ENCODE measurements at places on chromosomes 2 and 18. TPM values are rescaled to one million over a fixed set of nuclear protein-coding genes. Genes with fewer than 3 reads are reported as not detected.

GRCh38 chr2:205714058-205714776, 31.9 kb downstream of the NRP2 start:
- no peak overlapping the region for H3K27ac ChIP-seq
- peaks cover 3% of the 10 kb centered on the region for H3K27me3 ChIP-seq
- H3K4me3 ChIP-seq = no peak overlapping the region
- DNase-seq = peak; percentile 28
- no peaks in the 10 kb centered on the region for H3K36me3 ChIP-seq
- H3K4me1 ChIP-seq = peaks cover 6% of the 10 kb centered on the region

- no peaks in the 10 kb centered on the region for H3K36me3 ChIP-seq
- no peak overlapping the region for H3K4me3 ChIP-seq
- DNase-seq = no peak
- H3K27ac ChIP-seq = no peak overlapping the region
- H3K27me3 ChIP-seq = no peaks in the 10 kb centered on the region
These were observed 175.3 kb upstream of the TCF4 start for GRCh38 chr18:55763298-55763697.

DNA sequence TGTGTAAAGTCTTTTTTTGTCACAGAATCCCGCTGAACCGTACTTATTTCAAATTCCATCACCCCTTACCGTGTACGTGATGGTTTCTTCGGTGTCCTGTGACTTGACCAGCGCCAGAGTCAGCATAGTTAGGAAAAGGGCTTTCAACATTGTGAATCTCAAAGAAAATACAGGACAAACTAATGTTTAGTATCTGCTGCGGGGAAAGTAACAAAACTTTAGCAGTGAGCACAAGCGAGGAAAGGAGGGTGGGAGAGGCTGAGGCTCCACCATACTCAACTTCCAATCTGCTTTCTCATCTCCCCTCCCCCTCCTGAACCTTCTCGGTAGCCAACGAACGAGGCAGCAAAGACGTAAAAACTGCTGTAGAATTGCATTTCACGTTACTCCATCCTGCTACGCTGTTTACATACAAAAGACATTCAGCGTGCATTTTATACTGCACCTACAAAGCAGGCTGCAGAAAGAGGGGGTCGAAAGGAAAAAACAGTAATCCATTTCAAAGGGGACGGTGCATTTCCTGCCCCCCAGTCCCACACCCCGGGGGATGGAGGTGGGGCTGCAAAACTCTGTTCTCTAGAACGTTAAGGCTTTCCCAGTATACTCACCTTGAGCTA, 1.2 kb downstream of the EFEMP1 start:
- H3K27me3 ChIP-seq = peaks cover 38% of the 10 kb centered on the region
- no peaks in the 10 kb centered on the region for H3K36me3 ChIP-seq
- H3K4me3 ChIP-seq = no peak overlapping the region
- DNase-seq = no peak
- peaks cover 5% of the 10 kb centered on the region for H3K4me1 ChIP-seq

DNA sequence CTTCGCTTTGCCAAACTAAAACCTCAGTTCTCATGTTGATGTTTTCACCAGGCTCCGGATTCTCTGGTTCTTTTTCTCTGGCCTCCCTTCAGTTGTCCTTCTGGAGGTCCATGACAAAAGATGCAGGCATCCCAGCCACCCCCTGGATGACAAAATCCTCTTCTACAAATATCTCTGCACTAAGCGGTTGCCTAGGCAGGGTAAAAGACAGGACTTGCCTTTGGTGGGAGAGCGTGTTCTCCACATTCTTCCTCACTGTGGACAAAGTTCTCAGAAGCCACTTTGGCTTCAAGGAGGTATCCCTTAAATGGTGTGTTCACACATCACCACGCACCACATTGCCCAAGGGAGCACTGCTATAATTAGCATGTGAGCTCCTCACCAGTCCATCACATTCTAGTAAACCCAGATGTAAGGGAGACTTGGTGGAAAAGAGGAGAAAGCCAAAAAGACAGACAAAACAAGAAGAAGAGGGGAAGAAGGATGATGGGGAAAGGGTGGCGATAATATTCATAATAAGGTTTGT, 23.6 kb upstream of the MRPL33 start:
- no peak overlapping the region for H3K4me3 ChIP-seq
- H3K27ac ChIP-seq = no peak overlapping the region
- no peak for DNase-seq
- no peaks in the 10 kb centered on the region for H3K4me1 ChIP-seq
- H3K27me3 ChIP-seq = peaks cover 11% of the 10 kb centered on the region
- no peaks in the 10 kb centered on the region for H3K36me3 ChIP-seq

DNA sequence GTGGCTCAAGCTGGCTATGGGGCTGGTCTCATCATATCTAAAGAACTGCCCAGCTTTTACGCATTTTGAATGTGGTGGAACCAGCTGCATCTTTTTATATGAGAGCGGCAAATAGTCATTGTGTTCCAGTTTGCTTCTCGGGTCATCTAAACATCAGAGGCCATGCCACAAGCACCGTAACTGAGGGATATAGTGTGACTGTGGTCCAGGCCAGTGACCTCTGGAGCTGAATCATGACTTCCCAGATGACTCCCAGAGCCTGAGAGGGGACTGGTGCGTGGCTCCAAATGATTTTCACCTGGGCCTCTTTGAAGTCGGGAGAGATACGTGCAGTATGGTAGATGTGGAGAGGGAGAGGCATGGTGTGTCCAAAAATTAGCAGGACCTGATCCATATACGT, 271.0 kb downstream of the NEDD4L start:
- H3K4me1 ChIP-seq = peaks cover 53% of the 10 kb centered on the region
- H3K36me3 ChIP-seq = no peaks in the 10 kb centered on the region
- no peak for DNase-seq
- no peak overlapping the region for H3K27ac ChIP-seq
- H3K27me3 ChIP-seq = no peaks in the 10 kb centered on the region

GRCh38 chr2:204110338-204110741, 173.8 kb downstream of the ICOS start:
- H3K36me3 ChIP-seq = no peaks in the 10 kb centered on the region
- peak; percentile 85 for DNase-seq
- H3K27ac ChIP-seq = peak overlapping the region; percentile 96
- H3K27me3 ChIP-seq = peaks cover 2% of the 10 kb centered on the region

DNA sequence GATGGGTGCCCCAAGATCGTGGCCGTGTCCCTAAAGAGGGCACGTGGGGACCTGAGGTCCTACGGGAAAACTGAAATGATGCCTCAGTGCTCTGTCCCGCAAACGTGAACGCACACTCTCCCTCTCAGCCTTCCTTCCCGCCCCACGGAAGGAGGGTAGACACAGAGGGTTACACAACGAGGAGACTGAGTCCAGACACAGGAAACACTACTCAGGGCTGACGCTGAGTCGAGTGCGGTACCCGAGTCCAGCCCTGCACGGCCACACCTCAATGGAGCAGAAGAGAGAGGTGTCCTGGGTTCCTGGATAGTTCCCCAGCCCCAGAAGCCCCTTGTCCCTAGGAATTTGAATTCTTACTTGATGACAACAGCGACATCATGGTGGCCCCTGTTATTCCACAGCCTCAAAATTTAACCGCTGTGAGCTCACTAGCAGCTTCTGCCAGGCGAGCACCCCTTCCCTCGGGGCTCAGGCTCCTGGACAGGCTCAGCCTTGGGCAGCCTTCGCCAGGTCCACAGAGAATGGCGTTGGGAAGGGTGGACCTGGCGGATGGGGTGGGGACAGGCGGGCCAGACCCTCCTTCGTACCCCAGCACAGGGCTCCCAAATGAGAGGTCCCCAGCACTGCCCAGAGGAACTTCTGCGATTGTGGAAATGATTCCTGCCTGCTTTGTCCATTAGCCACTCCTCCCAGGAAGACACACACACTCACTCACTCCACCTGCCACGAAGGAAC, 980 bp upstream of the RNPEPL1 start:
- peak overlapping the region; percentile 92 for H3K4me3 ChIP-seq
- peak; percentile 49 for DNase-seq
- H3K36me3 ChIP-seq = peaks cover 22% of the 10 kb centered on the region
- peaks cover 59% of the 10 kb centered on the region for H3K4me1 ChIP-seq
- peak overlapping the region; percentile 93 for H3K27ac ChIP-seq
- no peaks in the 10 kb centered on the region for H3K27me3 ChIP-seq

DNA sequence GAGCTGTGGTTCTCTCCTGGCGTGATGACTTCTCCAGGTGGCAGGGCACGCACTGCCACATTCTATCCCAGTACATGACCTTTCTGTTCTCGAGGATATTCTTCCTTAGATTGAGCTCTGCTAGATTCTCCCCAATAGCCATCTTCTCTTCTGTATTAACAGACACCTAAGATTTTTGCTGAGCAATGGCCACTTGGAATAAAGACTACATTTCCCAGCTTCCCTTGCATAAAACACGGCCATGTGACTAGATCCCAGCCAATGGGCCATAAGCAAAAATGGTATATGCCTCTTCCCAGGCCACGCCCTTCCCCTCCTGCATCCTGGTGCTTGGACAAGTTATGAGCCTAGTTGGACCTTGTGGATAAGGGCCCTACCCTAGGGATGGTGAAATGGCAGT, 82.1 kb downstream of the EIF2AK3 start:
- peaks cover 18% of the 10 kb centered on the region for H3K27me3 ChIP-seq
- no peak for DNase-seq
- H3K27ac ChIP-seq = no peak overlapping the region
- peaks cover 5% of the 10 kb centered on the region for H3K4me1 ChIP-seq
- no peak overlapping the region for H3K4me3 ChIP-seq

GRCh38 chr2:24871852-24872333, 48.1 kb downstream of the ADCY3 start:
- H3K4me3 ChIP-seq = no peak overlapping the region
- peaks cover 28% of the 10 kb centered on the region for H3K36me3 ChIP-seq
- H3K27me3 ChIP-seq = no peaks in the 10 kb centered on the region
- no peak overlapping the region for H3K27ac ChIP-seq
- DNase-seq = no peak

DNA sequence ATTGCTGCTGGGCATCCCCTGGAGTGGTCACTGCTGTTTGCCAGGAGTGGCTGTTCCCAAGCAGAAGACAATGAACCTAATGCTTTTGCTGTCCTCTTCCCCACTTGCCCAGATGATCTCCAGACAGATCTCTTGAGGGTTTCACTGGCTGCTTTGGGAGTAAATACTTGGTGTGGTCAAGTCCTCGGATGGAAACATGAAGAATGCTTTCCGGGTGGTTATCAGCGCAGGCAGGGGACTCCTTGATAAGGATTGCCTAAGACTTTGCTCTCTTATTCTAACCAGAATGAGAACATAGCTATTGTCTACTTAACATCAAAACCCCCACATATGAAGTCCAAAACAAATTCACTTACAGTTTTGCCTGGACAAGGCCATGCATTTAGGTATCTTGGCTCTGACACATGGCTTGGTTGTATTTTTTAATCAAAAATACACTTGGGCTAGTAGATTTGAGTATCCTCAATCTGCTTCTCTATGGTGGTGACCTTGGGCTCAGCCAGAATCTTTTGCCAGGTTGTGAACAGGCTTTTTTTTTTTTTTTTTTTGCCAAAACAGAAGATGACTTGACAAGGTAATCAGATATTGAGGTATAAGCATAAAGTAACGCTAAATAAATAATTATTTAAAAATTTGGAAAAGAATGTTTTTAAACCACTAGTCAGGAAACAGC, 34.8 kb upstream of the MYO3B start:
- H3K36me3 ChIP-seq = no peaks in the 10 kb centered on the region
- no peaks in the 10 kb centered on the region for H3K27me3 ChIP-seq
- no peaks in the 10 kb centered on the region for H3K4me1 ChIP-seq
- DNase-seq = no peak
- no peak overlapping the region for H3K27ac ChIP-seq

DNA sequence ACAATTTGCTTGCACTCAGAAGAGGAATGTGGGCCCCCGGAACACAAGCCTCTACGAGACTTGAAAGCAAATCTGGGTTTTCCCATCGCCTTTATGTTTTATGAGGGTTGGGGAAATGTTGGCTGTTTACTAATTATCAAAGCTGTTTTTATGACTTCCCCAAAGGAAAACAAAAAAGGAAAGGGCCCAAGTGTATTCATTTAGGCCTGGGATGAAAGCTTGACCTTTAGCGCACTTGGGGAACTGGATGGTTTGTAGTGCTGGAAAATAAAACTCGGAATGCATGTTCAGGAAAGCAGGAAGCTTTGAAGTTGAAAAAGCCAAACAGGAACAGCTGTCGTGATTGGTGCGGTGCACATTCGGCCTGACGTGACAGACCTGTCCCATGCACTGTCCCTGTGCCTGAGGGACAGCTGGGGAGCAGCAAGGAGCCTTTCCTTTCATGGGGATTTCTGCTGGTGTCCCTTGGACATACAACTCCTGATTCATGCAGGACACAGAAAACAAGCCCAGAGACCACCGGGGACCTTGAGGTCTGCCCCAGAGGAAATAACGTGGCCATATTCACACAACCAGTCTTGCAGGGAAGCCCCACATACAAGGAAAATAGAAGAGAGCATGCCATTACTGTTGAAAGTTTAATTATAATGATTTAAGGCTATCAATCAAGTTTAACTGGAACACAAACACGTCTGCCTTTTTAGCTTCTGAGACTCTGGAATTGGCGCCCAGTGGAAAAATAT, 169.7 kb upstream of the APCDD1 start:
- DNase-seq = no peak
- H3K4me1 ChIP-seq = no peaks in the 10 kb centered on the region
- H3K36me3 ChIP-seq = no peaks in the 10 kb centered on the region
- H3K27me3 ChIP-seq = no peaks in the 10 kb centered on the region

- H3K4me1 ChIP-seq = peaks cover 4% of the 10 kb centered on the region
- H3K36me3 ChIP-seq = no peaks in the 10 kb centered on the region
- peaks cover 7% of the 10 kb centered on the region for H3K27me3 ChIP-seq
- no peak overlapping the region for H3K27ac ChIP-seq
- no peak overlapping the region for H3K4me3 ChIP-seq
These were observed 281.3 kb downstream of the AGPS start for GRCh38 chr2:177673602-177674595.

DNA sequence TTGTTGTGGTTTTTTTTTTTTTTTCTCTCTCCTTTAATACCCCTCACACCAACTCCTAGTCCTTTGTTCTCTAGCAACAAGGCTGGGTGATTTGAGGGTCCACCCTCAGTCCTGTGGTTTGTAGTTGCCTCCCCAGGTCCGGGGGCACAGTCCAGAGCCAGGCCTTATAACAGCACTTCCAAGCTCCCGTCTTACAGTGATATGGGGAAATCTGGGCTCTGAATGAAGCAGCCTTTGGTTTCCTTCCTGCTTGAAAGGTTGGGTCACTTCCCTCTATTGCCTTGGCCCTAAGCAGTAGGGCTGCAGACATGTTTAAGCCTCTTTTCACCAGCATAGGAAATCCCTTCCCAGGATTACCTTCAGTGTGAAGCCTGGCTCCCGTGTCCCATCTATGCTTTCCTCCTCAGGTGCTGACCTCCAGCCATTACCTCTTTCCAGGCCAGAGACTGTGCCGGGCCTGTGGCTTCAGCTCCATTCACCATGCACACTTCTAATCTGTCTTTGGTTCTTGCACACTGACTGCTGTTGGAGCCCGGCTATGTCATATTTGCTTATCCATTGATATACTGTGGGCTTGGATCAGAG, 21.2 kb upstream of the NTSR2 start:
- H3K36me3 ChIP-seq = no peaks in the 10 kb centered on the region
- H3K4me3 ChIP-seq = no peak overlapping the region
- DNase-seq = no peak

- H3K36me3 ChIP-seq = no peaks in the 10 kb centered on the region
- no peak for DNase-seq
- no peak overlapping the region for H3K4me3 ChIP-seq
These were observed 147.2 kb upstream of the HAAO start for GRCh38 chr2:42939411-42940206.

Gene CROCC2
- not detected for total RNA-seq

Gene CDK5R2
- not detected for total RNA-seq

All from activated naive CD4-positive, alpha-beta T cell treated with anti-CD3 and anti-CD28 coated beads for 36 hours (primary cell).